Naive thymus-derived CD4-positive, alpha-beta T cell (primary cell): ENCODE measurements at places on chromosomes 13 and 19.

GRCh38 chr19:49336482-49337266 lies 1.5 kb downstream of the CD37 start:
- no peak for DNase-seq

DNA sequence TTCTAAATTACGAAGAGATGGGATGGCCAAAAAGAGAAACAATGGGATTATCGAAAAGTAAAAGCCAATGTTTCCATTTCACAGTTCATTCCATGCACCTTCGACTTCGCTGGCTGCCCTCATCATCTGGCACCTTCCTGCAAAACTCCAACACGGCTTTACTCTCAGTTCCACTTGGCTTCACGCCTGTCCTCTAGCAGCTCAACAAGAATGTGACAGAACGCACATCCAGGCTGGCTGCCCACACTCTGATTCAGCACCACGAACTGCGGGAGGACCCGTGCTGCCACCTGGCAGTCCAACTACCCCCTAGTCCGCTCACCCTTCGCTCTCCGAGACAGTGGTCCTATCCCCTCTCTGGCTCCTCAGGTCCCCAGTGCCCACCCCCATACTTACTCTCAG lies 11.7 kb downstream of the ATP7B start:
- no peak for DNase-seq

DNA sequence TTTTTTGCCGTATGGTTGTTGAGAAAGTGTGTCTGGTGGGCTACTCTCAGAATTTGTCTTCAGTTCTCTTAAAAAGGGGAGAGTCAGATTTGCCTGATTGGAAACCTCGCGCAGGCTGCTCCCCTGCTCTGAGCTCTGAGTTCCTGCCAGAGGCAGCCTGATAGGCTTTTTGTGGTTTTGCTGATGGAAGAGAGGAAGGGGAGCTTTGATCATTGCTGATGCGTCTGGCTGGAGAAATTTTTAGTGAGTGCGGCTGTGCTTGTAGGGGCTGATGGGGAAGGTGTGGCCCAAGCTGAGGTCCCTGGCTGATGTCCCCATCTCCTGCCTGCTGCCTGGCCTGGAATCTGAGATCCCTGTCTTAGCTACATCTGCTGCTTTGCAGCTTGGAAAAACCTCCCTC lies 2.8 kb downstream of the CHST8 start:
- DNase-seq = no peak

- DNase-seq = no peak
Measured at GRCh38 chr13:81283062-81283461, 942.1 kb upstream of the SPRY2 start.

DNA sequence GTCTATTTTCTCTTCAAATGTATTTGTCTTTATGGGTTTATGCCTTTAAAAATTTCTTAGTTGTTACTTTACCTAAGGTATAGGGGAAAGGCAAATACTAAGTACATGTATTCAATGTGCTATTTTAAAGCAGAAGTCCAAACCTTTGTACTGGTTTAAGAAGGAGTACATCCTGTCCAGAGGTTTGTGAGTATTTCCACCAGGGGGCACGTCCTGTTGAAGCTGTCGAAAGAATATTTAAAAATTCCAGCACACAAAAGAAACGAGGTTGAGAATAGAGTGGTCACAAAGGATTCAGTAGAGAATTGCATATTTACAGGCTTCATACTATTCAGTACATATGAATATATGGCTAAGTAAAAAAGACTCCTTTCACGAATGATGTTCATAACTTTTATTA lies 59.8 kb downstream of the URI1 start:
- no peak for DNase-seq

DNA sequence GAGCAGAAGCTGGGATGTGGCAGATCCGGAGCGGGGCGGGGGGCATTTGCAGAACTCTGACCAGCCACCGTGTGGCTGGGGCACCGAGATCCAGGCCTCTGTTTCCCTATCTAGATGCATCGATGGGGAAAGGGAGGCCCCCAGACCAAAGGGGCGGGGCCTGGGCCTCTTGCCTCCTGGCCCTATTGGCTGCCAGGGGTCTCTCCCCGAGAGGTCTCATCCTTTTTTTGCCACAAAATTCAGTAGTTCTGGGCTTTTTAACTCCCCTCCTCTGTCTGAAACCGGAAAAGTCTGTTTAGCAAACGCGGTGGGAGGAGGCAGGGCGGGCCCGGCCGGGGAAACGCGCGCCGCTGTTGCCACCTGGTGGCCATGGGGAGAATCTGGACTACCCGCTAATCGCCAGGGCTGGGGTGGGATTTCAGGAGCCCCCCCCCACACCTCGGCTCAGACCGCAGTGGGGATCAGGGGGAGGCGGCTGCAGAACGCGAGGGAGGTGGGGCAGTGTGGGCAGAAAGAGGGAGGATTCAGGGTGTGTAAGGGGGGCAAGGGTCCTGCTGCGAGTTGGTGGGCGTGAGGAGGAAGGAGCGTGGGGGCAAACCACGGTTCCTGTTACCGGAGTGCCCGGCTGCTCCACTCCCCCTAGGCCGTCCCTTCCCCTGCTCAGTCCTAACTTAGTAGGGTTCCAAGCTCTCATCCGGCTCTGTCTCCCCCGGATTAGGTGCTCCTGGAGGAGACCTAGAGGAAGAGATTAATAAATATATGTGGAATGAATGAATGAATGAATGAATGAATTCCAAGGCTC lies 28.3 kb downstream of the IL12RB1 start:
- DNase-seq = peak; percentile 83

- DNase-seq = no peak
Measured at GRCh38 chr19:34994643-34995541, 5.2 kb upstream of the GRAMD1A start.

GRCh38 chr19:2307518-2308012 lies 389 bp downstream of the LINGO3 start:
- DNase-seq = no peak

- DNase-seq = no peak
Measured at GRCh38 chr13:58594747-58595600, 963.4 kb downstream of the PCDH17 start.

- no peak for DNase-seq
Measured at GRCh38 chr13:108313382-108313781, 43.9 kb downstream of the TNFSF13B start.

DNA sequence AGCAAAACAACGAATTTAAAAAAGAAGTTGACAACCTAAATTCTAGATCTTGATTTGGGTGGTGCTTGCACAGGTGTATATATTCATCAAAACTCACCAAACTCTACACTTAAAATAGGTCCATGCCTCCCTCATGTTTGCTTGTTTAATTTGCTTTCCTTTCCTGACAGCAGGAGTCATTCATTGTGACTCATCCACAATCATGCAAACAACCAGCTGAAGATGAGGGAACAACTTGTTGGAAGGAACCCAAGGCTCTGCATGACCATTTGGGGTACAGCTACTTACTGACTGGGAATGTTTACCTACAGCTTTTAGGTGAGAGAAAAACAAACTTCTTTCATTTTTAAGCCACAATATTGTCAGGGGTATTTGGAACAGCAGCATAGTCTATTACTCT lies 96.6 kb downstream of the RXFP2 start:
- DNase-seq = no peak

- no peak for DNase-seq
Measured at GRCh38 chr13:94157705-94158218, 321.7 kb downstream of the DCT start.

- no peak for DNase-seq
Measured at GRCh38 chr13:44263751-44264620, 109.6 kb upstream of the SERP2 start.

DNA sequence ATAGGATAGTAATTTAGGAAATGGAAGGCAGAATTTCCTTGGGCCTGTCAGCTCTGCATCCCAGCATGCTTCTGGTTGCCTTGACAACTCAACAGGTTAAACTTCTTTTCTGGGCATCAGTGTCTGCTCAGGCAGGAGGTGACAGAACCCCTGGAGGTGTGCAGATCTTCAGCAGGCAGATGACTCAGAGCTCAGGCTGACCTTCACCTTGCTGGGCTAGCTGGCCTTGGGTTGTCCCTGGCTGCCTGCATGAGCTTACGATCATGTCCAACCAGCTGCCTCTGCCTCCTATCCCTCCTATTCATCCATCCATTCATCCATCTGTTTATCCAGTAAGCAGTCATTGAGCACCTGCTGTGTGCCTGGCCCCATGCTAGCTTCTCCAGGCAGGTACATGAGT lies 81.2 kb upstream of the KCTD15 start:
- no peak for DNase-seq

- DNase-seq = no peak
Measured at GRCh38 chr19:14694641-14695266, 4.9 kb downstream of the ZNF333 start.

DNA sequence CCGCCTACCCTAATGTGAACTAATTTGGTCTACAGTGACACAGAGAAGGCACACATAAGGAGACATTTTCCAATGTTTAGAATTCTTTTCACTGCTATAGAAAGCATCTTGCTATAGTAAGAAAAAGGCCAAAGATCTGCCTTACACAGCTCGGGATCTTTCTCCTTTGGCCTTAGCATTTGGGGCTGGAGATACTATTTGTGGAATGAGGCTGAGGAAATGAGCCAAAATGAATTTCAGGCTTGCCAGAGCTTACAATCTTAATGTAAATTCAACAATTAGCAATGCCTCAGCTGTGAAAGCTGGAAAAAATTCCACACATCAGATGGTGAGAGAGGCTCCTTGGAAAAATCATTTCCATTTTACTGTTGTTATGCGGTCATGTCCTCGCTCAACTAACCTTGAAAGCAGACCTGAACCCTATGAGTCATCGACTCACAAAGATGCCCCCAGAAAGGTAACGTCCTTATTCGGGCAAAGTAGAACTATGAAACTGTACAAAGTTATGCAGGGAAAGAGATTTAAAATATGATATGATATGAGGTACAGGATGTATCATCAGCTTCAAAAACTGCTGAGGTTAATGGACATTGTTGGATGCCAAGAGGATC lies 324.5 kb upstream of the NBEA start:
- no peak for DNase-seq

DNA sequence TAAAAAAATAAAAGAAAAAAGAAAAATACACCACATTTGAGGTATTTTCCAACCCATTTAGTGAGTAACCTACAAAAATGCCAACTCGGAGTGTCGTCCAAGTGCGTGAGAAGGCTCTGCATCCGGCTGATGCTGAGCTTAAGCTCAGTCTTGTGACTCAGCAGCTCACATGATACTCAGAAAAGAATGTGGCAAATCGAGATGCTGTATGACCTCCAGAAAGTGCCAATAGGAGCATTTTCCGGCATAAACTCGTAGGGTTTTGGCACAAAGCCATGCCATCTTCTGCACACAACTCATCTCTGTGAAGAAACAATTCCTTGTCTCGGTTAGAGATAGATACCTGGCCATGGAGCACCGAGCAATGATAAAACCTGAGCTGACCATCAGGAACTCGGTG lies 58.5 kb downstream of the TRPM4 start:
- no peak for DNase-seq

DNA sequence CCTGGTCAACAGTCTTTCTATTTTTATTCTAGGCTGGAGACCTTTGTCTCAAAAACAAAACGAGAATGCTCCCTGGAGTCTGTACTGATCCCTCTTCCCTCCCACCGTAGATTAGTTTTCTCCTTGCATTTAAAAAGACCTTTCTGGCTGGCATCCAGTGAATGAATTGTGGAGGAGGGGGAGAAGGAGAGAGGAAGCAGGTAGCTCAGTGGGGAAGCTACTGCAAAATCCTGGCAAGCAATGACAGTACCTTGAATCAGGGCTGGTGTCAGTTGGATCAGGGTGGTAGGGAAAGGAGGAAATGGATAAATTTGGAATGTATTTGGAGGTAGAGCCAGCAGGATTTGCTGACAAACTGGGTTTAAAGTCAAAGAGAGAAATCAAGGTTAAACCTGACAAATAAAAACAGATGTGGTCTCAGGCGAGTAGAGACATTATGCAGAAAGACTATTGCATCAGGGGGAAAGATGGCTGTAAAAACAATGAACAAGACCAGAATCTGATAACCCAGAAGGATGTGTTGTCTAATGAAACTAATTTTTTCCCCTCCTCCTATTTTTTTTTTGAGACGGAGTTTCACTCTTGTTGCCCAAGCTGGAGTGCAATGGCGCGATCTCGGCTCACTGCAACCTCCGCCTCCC lies 3.5 kb upstream of the CYP2S1 start:
- DNase-seq = no peak

DNA sequence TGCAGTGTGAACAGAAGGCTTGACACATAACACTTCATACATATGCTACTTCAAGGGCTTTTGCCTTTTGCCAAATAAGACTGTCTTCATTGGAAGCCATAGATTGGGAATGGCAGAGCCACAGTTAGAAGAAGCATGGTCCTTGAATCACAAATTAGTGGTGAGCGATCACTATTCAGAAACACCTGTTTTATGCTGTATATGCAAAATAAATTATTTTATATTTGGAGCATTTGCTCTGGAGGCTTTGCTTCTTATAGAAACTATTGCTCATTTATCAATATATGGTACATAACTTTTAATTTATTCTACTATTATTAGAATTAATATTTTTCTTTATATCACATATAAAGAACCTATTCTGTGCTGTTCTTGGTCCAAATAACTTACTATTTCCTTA lies 270.4 kb upstream of the SPRY2 start:
- no peak for DNase-seq

DNA sequence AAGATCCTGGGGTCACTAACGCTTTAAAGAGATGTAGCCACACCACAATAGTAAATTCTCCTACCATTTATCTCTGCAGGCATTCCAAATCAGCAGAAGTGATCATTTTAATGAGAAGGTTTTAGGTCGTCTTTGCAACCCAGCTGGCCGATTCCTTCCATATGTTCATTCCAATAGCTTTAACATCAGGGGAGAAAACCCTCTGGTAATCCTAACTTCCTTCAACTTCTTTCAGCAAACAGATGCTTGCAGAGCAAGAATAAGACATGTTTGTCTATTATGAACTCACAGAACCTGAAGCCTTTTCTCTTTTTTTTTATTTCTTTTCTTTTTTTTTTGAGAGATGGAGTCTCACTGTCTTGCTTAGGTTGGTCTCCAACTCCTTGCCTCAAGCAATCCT lies 498.6 kb upstream of the SLITRK1 start:
- no peak for DNase-seq

- DNase-seq = no peak
Measured at GRCh38 chr19:295687-296370, 4.6 kb upstream of the PLPP2 start.

DNA sequence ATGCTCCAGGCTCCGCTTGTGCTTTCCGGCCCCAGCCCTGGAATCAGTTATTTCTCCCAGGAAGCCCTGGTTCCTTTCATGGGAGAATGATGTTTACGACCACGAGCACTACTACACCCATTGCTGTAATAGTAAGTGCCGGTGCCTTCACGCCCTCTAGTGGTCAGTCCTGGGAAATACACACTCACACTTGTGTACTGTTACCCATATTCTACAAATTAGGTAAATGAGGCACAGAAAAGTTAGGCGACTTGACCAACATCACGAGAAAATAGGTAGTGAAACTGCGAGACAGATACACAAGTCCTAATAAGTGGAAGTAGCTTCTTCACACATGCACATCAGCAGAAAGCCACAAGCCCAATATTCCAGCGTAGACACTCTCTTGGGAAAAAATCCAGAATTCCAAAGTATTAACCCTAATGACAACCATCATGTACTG lies 21.7 kb downstream of the CEACAM21 start:
- DNase-seq = peak; percentile 35

- DNase-seq = no peak
Measured at GRCh38 chr13:23268441-23268840, 87.7 kb downstream of the SGCG start.

- DNase-seq = no peak
Measured at GRCh38 chr19:36215276-36216123, 594 bp downstream of the ZNF146 start.
